ENCODE measurements at places on chromosomes 12 and 14. TPM values are rescaled to one million over a fixed set of nuclear protein-coding genes. Genes with fewer than 3 reads are reported as not detected.

The ZNF140 gene
- 13.7 TPM for total RNA-seq

The KRT82 gene
- total RNA-seq: not detected

The HCAR2 gene
- total RNA-seq: not detected

The CAPZA3 gene
- not detected for total RNA-seq

The EFS gene
- total RNA-seq: 21.6 TPM

The ENO2 gene
- 45.2 TPM for total RNA-seq

The C3AR1 gene
- 1.9 TPM for total RNA-seq

The GUCY2C gene
- total RNA-seq: not detected

The HHIPL1 gene
- 2.6 TPM for total RNA-seq

The C12orf56 gene
- 0.13 TPM for total RNA-seq

The NR4A1 gene
- total RNA-seq: 11.5 TPM

The MYF6 gene
- total RNA-seq: 0.80 TPM

The SLC35E3 gene
- total RNA-seq: 1.4 TPM

The PLA2G1B gene
- not detected for total RNA-seq

The PLEKHG3 gene
- 3.2 TPM for total RNA-seq

The ARMH4 gene
- total RNA-seq: 1.6 TPM
